Activated naive CD8-positive, alpha-beta T cell treated with anti-CD3 and anti-CD28 coated beads, Interleukin-2, amount 10 ng/mL, durations not matched to agents 7 days and 5 days (primary cell): ENCODE measurements at places on chromosomes 11 and 22. TPM values are rescaled to one million over a fixed set of nuclear protein-coding genes. Genes with fewer than 3 reads are reported as not detected.

Gene GRK3
- 30.7 TPM for total RNA-seq

Gene B4GAT1
- total RNA-seq, result 9.7 TPM

Gene IGSF9B
- 99.7 TPM for total RNA-seq

Gene EMID1
- total RNA-seq, result not detected

Gene RTN4R
- 6.1 TPM for total RNA-seq

Gene PDGFB
- 7.9 TPM for total RNA-seq

Gene PATE1
- total RNA-seq, result not detected

Gene TRPM5
- not detected for total RNA-seq

Gene ANO5
- total RNA-seq, result 0.09 TPM

Gene OR5T2
- not detected for total RNA-seq

Gene A4GALT
- total RNA-seq, result not detected

Gene ZNF70
- 4.1 TPM for total RNA-seq

Gene TMA7B
- total RNA-seq, result 8.5 TPM

Gene TNNT3
- 16.7 TPM for total RNA-seq

Gene PLAAT5
- total RNA-seq, result 0.44 TPM
